ENCODE measurements at places on chromosomes 5 and 9.

DNA sequence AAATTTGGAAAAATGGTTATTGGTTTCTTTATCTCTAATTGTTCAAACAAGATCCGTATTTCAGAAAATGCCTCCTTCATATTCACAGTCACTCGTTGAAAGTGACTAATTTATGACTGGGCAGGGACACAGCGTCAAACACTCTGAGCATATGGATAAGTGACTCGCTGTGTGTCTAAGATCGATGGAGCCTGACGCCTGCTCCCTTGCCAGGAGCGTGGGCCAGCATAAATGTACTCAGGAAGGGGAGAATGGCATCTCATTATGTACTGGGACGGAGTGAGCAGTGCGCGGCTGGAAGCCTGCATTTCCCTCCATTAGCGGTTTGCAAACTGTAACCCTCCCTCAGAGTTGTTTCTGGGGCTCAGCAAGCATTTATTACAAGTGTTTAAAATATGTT lies 79.8 kb upstream of the CAST start:
- no peak for DNase-seq

- no peak for DNase-seq
These were observed 128.6 kb upstream of the GRHPR start for GRCh38 chr9:37293664-37294524.

DNA sequence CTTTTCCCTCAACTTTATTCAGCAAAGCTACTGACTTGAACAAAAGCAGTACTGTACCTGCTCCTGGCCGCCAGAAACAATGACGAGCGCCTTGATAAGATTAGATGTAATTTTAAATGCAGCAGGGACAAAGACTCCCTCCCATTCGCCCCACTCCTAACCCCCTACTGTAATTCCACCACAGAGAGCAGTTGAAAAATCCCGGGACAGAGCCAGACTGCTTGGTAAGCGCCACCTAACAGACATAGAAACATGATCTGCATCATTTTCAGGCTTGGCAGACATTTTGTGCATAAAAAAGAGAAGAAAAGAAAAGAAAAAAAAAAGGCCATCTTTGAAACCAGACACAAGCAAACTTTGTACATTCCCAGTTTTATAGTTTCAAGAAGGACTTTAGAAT lies 81.9 kb downstream of the ISL1 start:
- DNase-seq, result no peak

DNA sequence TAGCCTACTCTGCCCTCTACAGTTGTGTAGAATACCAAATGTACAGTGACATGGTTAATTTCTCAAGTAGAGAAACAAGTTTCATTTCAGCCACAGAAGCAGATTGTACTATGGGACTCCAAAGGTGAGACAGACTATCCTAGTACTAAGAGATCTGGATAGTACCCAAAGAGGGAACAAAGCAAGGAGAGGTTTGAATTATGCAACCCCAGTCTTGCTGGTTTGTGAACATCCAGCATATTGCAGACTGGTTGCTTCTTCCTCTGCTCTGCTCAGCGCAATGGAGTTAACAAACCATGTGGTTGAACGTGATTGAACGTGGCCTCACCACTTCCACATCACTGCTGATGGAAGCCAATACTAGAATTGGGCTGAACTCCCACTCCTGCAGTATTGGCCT lies 43.3 kb upstream of the ALDOB start:
- DNase-seq, result no peak

- no peak for DNase-seq
These were observed 19.0 kb upstream of the SCAMP1 start for GRCh38 chr5:78341440-78341839.

GRCh38 chr5:141920771-141921170 lies 2.9 kb upstream of the DELE1 start:
- DNase-seq, result no peak

DNA sequence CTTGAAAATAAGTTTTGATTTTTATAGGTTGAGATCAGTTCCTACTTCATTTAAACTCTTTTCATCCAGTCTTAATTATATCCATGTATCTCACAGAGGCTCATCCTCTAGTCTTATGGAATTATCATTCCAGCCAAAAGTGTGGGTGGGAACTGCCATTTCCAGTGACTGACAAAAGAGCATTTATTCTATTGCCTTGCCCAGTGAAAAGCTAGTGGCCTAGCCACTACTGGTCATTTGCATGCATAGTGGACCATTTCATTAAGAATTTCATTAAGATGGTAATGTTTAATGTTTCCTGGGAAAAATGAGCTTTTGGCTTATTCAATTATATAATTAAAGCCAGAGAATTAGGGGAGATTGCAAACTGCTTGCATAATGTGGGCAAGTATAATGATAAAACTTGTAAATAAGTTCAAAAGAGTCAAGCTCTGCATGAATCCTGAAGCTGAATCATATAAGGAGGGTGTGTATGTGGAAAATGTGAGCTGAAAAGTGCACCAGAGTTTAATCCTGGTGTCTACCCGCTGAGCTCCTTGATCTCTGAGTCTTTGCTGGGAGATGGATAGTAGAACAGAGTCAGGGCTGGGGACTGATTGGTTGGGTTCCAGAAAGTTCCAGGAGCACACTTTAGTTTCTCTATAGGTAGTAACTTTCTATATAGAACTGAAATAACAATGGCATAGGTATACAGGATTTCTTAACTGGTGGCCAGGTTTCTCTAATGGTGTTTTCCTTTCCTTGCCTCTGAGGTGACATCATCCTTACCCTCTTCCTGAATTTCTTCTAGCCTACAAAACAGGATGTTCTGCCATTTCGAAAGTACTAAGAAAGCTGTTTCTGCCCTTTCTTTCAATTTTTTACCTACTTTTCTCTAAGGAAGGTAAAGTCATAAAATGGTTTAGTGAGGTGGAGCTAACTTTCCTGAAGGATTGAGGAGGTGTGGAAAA lies 78.5 kb downstream of the KIF4B start:
- no peak for DNase-seq

DNA sequence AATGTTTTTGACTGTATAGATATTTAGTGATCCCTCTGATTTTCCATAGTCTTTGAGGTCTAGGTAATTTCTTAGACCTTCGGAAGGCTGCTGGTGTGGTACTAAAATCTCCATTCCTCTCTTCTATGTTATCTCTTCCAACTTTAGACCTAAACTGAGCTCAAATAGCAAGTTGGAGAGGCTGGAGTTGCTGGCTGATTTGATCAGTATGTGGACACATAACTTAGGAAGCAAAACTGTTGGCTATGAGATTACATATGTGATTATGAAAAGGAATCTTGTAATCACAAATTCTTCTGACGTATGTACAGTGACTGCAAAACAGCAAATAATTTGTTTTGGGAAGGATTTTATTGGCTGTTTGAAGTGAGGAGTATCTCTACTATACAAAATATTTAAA lies 2.1 kb upstream of the SMAD5 start:
- no peak for DNase-seq

GRCh38 chr5:13212886-13213285 lies 731.6 kb downstream of the DNAH5 start:
- DNase-seq, result no peak

DNA sequence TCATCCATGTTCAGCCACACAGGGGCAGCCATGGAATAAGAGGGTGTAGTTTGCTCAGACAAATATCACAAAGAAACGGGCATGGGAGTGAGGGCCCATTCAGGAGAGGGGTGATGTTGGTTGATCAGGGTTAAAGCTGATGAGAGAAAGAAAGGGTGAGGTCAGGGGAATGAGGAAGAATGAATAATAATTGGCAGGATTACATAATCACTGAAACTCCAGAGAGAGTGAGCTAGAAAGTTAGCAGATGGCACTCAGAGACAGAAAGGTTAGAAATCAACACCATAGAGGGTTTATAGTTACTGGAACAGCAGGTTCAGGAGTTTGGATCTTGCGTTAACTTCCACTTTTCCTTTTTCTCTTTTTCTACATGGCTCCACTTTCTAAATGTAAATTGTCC lies 113.9 kb downstream of the TAF11L14 start:
- DNase-seq, result no peak

DNA sequence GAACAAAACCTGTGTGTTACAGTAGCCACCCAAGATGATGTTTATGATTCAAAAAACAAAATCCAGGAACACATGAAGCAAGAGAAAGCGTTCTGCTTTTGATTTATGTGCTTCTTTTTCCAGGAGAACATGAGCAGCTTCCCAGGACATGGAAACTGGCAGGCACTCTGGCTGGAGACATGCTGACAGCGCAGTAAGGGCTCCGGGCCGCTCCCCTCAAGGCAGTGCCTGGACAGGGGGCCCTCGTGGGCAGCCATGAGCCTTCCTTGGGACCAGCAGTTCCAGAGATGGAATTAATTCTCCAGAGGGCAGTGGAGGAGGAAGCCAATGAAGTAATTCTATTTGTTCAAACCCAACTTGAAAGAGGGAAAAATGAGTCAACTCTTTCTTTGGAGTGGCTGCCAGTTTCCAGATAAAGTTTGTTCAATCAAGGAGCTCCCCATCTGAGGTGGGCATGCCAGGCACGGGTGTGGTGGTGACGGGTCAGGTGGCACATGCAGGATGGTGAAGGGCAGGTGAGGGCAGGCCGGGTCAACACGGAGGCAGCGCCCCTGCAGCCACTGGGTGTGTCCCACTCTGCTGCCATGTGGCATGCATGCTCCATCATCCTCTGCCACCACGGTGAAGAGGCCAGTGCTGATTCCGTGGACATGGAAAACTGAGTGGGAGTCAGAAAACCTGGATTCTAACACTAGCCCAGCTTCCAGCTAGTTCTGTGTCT lies 83.8 kb downstream of the OTULIN start:
- DNase-seq, result no peak

GRCh38 chr9:106468431-106468830 lies 394.5 kb upstream of the ZNF462 start:
- no peak for DNase-seq

- DNase-seq, result no peak
These were observed 211.4 kb downstream of the CHSY3 start for GRCh38 chr5:130115686-130116085.

DNA sequence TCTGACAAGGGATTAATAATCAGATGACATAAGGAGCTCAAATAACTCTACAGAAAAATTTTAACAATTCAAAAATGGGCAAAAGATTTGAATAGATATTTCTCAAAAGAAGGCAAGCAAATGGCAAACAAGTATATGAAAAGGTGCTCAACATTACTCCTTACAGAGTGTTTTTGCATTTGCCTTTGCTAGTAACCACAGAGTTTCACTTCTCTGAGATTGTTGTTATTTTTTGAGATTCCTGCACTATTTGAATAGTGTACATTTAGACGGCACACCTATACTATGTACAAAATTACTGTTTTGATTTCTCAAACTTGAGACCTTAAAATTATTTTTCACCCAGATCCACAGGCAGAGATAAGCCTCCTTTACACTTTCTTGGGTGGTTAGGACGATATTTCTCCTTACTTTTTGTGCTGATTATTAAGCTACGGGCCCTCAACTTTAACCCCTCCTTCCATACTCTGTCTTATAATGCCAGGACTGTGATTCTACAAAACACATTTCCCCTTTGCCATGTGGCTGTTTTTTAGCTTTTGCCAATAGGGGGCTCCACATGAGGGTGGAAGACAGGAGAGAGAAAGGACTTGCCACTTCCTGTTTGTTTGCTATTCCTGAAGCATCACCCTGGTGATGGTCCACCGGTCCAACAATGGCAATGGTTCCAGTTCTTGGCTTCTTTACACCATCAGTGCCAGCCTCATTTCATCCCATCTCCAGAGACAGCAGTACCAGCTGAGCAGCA lies 65.0 kb upstream of the DAP start:
- no peak for DNase-seq

DNA sequence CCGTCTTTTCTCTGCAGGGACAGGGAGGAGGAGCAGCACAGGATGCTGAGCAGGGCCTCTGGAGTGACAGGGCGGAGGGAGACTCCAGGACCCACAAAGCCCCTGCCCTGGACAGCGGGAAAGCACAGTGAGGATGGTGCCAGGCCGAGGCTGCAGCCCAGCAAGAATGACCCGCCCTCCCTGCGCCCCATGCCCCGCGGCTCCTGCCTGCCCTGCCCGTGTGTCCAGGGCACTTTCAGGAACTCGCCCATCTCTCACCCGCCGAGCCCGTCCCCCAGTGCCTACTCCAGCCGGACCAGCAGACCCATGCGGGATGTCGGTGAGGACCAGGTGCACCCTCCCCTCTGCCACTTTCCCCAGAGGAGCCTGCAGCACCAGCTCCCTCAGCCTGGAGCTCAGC lies 9.1 kb upstream of the EXOC3 start:
- no peak for DNase-seq

- DNase-seq, result no peak
These were observed 55.8 kb upstream of the ABL1 start for GRCh38 chr9:130779153-130779855.

GRCh38 chr9:132069046-132069898 lies 10.4 kb downstream of the MED27 start:
- DNase-seq, result no peak

- DNase-seq, result no peak
These were observed 4.5 kb downstream of the SLC36A1 start for GRCh38 chr5:151451626-151452520.

- DNase-seq, result no peak
These were observed 34.6 kb upstream of the ARHGAP26 start for GRCh38 chr5:142735323-142736246.

All from suprapubic skin (tissue), 4 donors.